Sigmoid colon (tissue), 7 donors: ENCODE measurements at places on chromosomes 7 and 10. TPM values are rescaled to one million over a fixed set of nuclear protein-coding genes. Genes with fewer than 3 reads are reported as not detected.
A peak's percentile ranks its signal among the peaks of the same experiment; 100 is the strongest.

SLC18A2 gene
- total RNA-seq, result 0.55 TPM

XRCC2 gene
- total RNA-seq, result 0.27 TPM

MEIG1 gene
- not detected for total RNA-seq

DNA sequence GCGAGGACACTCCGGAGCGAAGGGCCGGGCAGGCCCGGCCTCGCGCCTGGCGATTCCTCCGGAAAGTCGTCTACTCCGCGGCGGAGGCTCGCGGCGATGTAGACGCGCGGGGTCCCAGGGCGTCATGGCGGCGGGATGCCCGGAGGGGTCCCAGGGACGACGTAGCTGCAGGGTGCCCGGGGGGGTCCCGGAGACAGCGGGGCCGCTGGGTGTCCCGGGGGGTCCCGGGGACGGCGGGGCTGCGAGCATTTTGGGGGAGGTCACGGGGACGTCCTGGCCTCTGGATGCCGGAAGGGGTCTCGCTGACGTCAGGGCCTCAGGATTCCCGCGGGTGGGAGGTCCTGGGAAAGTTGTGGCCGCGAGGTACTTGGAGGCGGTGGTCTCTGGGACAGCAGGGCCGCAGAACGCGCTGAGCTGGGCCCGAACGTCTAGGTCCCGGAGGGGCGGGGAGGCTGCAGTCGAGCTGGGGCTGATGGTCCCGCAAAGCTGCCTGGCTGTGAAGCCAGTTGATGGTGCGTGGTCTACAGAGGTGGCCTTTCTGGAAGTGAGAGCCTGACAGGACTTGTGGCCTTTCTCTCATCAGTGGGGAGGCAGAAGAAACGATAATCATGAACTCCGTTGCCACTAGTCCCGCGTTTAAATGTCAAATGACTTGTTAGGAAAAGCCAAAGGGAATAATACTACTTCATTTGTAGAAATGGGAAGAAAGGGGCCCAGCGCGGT is 637 bp downstream of the HSPA14 start:
- peak; percentile 72 for DNase-seq
- peak overlapping the region; percentile 86 for H3K4me3 ChIP-seq
- no peaks in the 10 kb centered on the region for H3K27me3 ChIP-seq
- H3K36me3 ChIP-seq, result peaks cover 25% of the 10 kb centered on the region
- H3K4me1 ChIP-seq, result peaks cover 27% of the 10 kb centered on the region

- no peak for DNase-seq
- no peaks in the 10 kb centered on the region for H3K4me1 ChIP-seq
- H3K27me3 ChIP-seq, result no peaks in the 10 kb centered on the region
- no peak overlapping the region for H3K27ac ChIP-seq
Observed at GRCh38 chr7:157656195-157656769, 319.5 kb downstream of the DNAJB6 start.

DNA sequence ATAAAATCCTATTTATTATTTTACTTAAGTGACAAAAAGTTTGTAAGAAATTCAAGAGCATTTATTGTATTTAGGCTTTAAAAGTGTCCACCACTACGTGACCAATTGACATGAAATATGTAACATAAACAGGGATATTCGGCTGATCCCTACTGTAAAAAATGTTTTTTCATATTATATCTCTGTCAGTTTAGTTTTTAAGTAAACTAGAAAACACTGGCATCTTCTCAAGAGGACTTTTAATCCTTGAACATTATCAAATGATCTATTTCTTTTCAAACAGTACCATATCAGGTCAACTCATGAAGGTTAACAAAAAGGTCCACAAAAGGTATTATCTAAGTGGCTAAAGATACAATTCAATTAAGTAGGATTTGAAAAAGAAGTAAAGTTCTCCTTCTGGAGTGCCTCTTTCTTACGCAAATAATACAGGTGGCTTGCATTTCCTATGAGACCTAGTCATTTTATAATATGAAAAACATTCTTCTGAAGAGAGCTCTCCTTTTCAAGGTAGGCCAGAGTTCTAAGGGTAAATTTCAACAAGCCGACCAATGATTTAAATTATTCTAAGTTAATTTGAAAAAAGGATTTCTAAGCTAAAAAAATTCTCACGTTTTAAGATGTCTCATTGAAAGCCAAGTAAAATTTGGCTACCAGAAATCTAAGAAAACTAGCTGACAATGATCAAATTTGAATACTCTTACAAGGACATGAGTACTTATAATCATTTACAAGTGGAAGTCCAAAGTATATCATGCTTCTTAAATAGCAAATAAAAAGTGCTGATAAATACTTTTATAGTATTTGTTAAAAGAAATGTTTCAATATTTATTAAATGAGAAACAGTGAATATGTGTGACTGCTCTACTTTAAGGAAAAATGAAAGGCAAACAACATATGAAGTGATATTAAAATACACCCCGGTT is 133.5 kb downstream of the NRBF2 start:
- H3K4me3 ChIP-seq, result peak overlapping the region; percentile 38
- H3K36me3 ChIP-seq, result no peaks in the 10 kb centered on the region
- no peak for DNase-seq
- no peaks in the 10 kb centered on the region for H3K27me3 ChIP-seq
- peak overlapping the region; percentile 91 for H3K27ac ChIP-seq

GRCh38 chr7:30796105-30796869 is 25.1 kb downstream of the MINDY4 start:
- peaks cover 6% of the 10 kb centered on the region for H3K36me3 ChIP-seq
- peak overlapping the region; percentile 71 for H3K27ac ChIP-seq

GRCh38 chr10:32948451-32948850 is 9.6 kb downstream of the ITGB1 start:
- no peaks in the 10 kb centered on the region for H3K4me1 ChIP-seq
- DNase-seq, result no peak
- H3K27me3 ChIP-seq, result no peaks in the 10 kb centered on the region
- no peak overlapping the region for H3K27ac ChIP-seq

DNA sequence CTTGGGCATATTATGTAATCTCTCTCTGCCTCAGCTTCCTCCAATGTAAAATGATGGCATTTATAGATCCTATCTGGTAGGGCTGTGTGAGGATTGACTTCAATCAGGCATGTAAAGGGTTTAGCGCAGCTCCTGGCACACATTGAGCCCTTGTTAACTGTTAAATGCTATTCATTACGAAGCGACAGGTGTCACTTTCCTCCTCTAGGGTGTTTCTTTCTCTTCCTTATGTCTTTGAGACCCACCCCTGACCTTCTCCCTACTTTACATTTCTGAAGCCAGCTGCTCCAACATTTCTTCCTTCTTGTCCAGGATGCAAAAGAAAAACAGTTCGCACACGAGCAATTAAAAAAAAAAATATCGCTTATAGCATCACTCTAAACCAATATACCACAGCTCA is 5.7 kb upstream of the R3HCC1L start:
- H3K27ac ChIP-seq, result no peak overlapping the region
- no peak overlapping the region for H3K4me3 ChIP-seq
- DNase-seq, result no peak
- no peaks in the 10 kb centered on the region for H3K4me1 ChIP-seq
- H3K36me3 ChIP-seq, result no peaks in the 10 kb centered on the region

- no peaks in the 10 kb centered on the region for H3K27me3 ChIP-seq
- no peak overlapping the region for H3K4me3 ChIP-seq
- no peaks in the 10 kb centered on the region for H3K4me1 ChIP-seq
- H3K36me3 ChIP-seq, result no peaks in the 10 kb centered on the region
- DNase-seq, result no peak
Observed at GRCh38 chr7:130478991-130479390, 12.9 kb upstream of the MEST start.

- no peaks in the 10 kb centered on the region for H3K27me3 ChIP-seq
- H3K4me3 ChIP-seq, result no peak overlapping the region
- H3K27ac ChIP-seq, result no peak overlapping the region
- H3K4me1 ChIP-seq, result no peaks in the 10 kb centered on the region
- no peak for DNase-seq
Observed at GRCh38 chr7:105820363-105821066, 55.9 kb downstream of the ATXN7L1 start.
